ENCODE measurements at places on chromosomes 16 and 17.

DNA sequence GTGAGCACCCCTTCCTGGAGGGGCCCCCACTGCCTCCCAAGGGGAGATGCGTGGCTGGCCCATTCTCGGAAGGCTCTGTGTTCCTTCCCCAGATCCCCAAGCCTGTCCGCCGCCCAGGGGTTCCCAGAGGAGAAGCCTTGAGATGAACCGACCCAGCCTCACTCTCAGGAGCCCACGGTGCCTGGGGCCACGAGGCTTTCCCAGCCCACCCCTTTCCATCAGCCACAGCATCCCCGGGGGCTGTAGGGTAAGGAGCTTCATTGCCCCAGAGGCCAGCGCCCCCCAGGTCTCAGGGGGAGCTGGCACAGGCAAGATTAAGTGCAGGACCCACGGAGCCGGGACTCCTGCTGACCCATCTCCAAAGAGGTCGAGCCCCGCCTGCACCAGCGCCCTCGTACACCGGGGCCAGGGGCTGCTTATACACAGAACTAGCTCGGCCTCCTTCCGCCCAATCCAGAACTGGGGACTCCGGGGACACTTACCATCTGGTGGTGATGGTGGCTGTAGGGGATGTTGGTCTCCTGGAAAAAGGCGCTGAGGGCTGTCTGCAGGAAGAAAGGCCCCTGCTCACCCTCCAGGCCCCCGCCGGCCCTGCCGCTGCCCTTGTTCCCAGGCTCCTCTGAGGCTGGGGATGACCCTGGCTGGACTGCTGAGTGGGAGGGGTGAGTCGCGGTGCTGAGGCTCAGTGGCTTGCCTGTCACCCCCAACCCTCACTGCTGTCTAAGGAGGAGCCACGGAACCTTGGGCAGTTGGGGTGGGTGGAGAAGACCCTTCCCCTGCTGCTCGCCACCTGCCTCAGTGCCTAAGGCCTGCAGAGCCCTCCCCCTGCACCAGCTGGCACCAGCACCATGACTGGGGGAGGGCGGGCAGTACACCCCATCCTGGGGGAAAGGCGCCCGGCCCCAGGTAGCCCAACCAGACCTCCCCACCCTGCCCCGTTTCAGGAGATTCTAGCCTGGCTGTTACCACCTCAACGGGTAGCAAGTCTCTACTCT, 4.4 kb downstream of the UBALD1 start:
- no peak for DNase-seq

DNA sequence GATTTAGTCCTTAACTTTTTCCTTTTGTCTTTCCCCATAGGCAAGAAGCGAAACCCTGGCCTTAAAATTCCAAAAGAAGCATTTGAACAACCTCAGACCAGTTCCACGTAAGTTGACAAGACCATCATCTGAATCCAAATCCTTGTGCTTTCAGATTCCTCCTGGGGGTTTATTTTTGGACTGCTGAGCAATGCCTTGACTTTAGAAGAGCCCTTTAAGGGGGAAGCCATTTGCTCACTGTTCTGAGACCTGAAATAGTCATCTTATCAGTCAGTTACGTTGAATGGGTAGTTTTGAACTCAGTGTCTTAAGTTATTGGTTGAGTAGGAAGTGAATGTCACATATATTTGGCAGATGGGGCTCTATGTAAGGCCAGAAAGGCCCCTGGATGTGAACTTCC, 91.2 kb downstream of the MAP2K6 start:
- DNase-seq, result no peak

GRCh38 chr17:3986270-3986938, 22.2 kb upstream of the ATP2A3 start:
- no peak for DNase-seq

GRCh38 chr17:9256751-9257629, 235.7 kb downstream of the NTN1 start:
- DNase-seq, result no peak

GRCh38 chr17:48856122-48856821, 25.4 kb downstream of the CALCOCO2 start:
- DNase-seq, result no peak

DNA sequence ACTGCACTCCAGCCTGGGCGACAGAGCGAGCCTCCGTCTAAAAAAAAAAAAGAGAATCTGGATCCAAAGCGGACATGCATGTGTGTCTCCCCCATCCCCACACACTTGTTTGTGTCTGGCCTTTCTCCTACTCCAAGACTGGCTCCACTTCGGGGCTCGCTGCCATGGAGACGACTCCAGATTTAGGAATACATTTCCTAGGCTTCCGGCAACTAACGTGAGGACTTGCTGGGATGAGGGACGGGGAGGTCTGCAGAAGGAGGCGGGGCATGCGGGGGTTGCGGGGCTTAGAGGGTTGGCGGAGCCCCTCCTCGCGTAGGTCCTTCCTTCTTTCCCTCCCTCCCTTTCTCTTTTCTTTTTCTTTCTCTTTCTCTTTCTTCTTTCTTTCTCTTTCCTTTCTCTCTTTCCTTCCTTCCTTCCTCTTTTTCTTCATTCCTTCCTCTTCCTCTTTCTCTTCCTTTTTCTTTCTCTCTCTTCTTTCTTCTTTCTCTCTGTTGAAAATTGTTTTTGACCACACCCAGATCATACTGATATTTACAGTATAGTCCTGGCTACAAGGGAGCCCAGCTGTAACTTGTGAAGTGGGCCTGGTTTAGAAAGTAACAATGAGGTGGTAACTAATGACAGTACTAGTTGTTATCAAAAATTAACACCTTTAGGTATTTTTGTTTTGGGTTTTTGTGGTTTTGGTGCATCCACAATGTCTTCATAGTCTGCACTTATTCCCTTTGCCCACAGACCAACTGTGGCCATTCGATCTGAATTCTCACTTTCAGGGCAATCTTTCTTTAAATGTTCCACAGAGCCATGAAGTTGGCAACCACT, 25.2 kb downstream of the MIS12 start:
- no peak for DNase-seq

DNA sequence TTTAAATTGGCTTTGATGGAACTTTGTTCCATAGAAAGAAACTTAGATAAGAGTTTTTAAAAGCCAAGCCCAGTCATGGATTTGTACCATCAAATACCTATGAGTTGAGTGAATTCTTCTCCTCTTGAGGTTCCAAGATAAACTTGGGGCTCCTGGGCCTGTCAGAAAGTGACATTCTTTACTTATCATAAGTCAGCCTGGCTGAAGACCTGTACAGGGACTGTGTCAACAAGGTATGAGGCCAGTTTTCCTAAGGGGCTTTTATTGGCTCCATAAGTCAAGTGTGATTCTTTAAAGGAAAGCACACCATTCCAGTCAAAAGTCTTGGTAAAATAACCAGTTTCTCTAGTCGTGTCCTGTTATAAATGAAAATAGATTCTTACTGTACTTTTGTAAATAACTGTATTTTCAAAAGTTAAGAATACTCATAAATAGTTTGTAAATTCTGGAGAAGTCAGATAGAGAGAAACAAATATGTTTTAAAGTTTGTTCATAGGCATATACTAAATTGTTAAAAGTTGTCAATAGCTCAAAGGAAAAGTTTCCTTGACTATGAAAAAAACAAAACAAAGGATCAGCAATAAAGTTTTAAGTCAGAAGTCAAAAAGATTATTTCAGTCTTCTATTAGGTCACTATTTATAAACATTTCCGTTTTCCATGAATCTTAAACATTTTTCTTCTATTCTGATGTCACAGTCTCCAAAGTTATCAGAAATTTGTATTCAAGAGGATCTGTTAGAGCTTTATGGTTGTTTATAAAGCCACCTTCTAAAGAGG, 22.5 kb upstream of the MYO1D start:
- DNase-seq, result no peak

- no peak for DNase-seq
These were observed 114.4 kb upstream of the HAS3 start for GRCh38 chr16:68991075-68991474.

DNA sequence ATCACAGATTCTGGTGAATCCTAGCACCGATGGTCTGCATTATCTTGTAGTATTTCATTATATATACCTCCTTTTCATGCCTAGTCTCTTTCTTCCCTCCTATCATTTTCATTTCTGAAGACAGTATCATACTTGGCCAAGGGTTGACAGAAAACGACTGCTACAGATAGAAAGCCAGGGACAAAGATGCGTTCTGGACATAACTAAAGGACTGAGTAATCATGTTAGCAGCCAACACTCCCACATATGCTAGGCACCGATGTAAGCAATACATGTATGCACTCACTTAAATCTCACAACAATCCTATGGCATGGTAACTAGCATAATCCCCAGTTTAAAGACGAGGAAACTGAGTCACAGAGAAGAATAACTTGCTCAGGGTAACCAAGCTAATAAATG, 22.9 kb downstream of the RDM1 start:
- DNase-seq, result no peak

DNA sequence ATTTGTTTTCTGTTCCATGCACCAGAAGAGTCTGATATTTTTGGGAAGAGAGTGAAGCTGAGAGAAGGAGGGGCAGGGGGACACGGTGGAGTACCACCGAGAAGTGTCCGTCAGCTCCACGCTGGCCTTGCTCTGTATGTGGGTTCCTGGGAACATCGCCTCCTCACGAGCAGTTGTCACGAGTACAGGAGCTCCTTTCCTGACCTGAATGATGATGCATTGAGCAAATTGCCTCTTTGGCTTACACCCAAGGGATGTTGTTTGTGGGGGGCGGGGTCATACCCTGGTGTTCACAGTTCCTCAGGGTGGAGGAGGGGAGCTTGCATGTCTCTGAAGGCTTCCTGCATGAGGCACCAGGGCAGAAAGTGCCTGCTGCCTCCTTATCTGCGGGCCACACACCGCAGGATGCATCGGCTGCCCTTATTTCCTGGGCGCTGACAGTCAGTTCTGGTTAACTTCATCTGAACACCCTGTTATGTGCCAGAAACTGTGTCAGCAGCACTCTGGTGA, 36.2 kb downstream of the RGS9 start:
- peak; percentile 37 for DNase-seq

GRCh38 chr16:27401768-27402568, at the start of gene IL21R:
Gene IL21R (plus strand): TSS chr16:27402174. CDS start chr16:27430072, 27,898 bp downstream.
- peak; percentile 76 for DNase-seq

GRCh38 chr17:30517786-30518185, 40.6 kb downstream of the GOSR1 start:
- no peak for DNase-seq

GRCh38 chr16:75319513-75320411, 68.3 kb upstream of the BCAR1 start:
- DNase-seq, result no peak

- no peak for DNase-seq
These were observed 149.4 kb upstream of the HS3ST3A1 start for GRCh38 chr17:13750816-13751793.

DNA sequence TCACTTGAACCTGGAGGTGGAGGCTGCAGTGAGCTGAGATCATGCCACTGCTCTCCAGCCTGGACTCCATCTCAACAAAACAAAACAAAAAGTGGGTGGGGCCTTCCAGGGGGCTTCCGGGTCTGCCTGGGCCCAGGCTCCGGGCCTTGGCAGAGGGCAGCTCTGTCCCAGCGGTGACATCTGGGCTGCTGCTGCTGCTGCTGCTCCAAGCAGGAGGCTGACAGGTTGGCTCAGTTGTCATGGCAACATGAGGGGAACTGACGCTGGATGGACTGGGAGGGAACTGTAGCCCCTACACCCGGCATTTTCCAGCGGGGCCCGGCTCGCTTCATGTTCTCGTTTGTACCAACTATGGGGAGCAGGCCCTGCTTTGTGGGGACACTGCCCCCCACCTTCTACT, 4.0 kb downstream of the BAIAP3 start:
- DNase-seq, result no peak

- peak; percentile 11 for DNase-seq
These were observed 60.0 kb upstream of the MPHOSPH6 start for GRCh38 chr16:82229800-82230619.

- DNase-seq, result no peak
These were observed 24.4 kb downstream of the TNFRSF13B start for GRCh38 chr17:16947470-16947869.

- DNase-seq, result no peak
These were observed 78.8 kb downstream of the CES1 start for GRCh38 chr16:55754056-55754455.

- no peak for DNase-seq
These were observed 13.6 kb downstream of the UBFD1 start for GRCh38 chr16:23570992-23571632.

DNA sequence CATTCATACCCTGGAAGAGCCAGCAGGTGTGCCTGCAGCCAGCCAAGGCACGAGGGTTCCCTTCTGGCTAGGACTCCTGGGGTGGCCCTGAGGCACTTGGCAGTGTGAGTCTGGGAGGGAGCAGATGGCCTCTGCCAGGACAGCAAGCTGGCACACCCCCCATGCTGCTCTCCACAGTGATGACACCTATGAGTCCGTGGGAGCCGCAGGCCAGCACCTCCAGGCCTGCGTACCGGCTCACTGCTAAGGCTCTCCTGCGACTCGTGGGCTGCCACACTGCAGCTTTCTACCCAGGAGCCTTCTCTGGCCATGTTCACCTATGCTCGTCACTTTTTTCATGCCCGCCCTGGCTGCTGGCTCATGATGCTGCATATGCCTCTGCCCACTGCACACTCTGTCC, 68.1 kb downstream of the NDEL1 start:
- DNase-seq, result no peak

DNA sequence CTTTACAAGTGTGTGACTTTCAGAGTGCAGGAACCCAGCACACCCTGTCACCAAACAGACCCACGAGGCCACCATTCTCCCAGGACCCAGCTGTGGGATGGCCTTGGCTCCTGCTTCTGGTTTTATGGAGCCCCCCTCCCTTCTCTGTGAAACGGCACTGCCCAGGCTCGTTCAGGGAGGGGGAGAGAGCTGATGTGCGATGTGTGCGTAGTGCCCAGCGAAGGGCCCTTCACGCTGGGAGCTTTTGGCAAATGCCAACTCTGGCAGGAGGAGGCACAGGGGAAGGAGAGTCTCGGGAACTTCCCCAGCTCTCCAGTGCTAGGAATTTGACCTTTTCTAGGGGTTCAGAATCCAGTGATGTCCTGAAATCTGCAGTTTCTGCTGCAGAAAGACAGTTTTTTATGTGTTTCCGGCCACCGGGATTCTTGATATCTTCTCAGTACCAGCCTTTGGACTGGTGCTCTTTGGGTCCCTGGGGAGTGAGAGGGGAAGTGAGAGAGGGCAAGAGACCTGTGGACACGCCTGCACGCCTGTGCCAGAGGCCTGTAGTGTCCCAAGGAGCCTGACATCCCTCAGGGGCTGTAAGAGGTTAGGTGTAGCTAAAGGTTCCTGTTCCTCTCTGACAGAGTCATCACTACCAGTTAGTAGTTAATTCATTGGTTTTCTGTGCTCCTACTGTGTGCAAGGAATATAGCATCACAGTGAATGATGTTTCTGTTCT, 45.1 kb downstream of the CMIP start:
- DNase-seq, result no peak

GRCh38 chr16:75309899-75310430, 58.5 kb upstream of the BCAR1 start:
- no peak for DNase-seq

GRCh38 chr17:40295488-40296436, 8.1 kb downstream of the CDC6 start:
- DNase-seq, result no peak
